ENCODE measurements at places on chromosomes 1 and 21.
A peak's percentile ranks its signal among the peaks of the same experiment; 100 is the strongest.

GRCh38 chr1:30782361-30783255 is 25.0 kb upstream of the LAPTM5 start:
- peak; percentile 60 for DNase-seq

DNA sequence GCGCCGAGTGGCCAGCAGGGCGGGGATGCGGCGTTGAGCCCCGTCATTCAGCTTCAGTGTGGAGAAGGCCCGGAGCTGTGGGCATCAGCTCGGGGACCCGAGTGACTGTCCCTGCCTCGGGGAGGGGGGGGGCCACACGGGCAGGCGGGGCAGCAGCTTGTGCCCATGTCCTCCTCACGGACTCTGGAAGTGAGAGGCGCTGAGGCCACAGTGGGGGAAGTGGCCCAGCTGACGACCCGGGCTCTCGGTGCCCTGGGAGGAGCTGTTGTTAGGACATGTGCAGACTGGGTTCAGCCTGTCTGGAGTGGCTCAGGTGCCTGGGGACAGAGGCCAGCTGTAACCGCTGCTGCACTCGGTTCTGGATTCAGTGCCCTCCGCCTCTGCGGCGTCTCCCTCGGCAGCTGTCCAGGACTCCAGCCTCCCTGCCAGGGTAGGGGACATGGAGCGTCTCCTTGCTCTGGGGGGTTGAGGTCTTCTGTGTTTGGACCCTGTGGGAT is 71.1 kb downstream of the SKI start:
- DNase-seq: no peak

- DNase-seq: peak; percentile 58
These were observed 24.1 kb downstream of the COL11A1 start for GRCh38 chr1:103084181-103084580.

- DNase-seq: no peak
These were observed 53.6 kb upstream of the KCNJ15 start for GRCh38 chr21:38203229-38203628.

DNA sequence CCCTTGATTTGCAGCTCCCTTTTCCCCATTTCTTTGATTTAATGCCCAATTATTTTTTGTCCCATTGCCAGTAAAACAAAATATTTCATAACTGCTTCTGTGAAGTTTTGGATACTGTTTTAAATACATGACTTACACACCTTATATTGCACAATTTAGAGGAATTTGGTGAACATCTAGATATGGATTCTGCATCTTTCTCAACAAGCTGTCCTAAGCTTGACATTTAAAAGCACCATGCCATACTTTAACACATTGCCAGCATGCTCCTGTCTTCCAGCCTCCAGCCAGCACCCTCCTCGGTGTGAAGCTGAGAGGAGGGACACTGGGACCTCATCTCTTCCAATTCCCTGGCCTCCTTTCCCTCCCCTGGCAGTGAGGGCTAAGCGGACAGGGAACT is 167.6 kb downstream of the SEC16B start:
- DNase-seq: no peak

- DNase-seq: peak; percentile 38
These were observed 19.8 kb upstream of the ABCD3 start for GRCh38 chr1:94398356-94398755.

DNA sequence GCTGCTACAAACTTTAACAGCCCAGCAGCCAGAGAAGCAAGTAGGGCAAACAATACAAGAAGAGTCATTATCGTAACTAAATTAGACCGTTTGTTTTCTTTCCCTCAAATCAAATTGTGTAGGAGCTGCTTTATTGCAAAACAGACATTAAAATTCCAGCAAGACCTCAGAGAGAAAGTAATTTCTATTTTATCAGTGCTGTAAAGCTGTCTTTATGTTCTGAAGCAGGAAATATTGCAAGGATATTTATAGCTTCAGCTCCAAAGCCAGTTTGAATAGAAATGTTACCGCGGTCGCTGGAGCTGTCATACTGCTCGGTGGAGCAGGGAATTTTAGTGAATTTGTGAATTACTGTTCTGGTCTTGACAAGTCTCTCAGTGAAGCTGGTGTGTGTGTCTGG is 503.8 kb upstream of the PLXNA2 start:
- peak; percentile 1 for DNase-seq

DNA sequence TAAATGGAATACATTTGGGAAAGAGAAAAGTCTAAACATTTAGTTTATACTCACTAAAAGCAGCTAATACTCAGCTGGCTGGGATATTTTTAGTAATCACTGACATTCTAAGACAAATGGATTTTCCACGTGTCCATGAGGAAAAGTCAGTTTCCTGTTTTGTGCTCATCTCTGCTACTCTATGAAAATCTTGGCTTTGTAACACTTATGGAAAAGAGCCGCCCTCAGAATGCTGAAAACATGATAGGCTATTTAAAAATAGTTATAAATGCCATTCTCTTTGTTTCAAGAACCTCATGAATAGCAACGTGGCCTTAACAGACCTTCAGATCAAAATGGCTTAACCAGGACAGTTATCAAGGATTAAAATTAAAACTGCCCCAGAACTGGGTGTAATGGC is 29.9 kb downstream of the MRAP start:
- peak; percentile 77 for DNase-seq

GRCh38 chr1:53766831-53767405 is 28.0 kb upstream of the GLIS1 start:
- peak; percentile 63 for DNase-seq

- DNase-seq: no peak
These were observed 7.9 kb upstream of the SMIM12 start for GRCh38 chr1:34867415-34867814.

- no peak for DNase-seq
These were observed 12.1 kb upstream of the TSPEAR start for GRCh38 chr21:44723177-44724131.

DNA sequence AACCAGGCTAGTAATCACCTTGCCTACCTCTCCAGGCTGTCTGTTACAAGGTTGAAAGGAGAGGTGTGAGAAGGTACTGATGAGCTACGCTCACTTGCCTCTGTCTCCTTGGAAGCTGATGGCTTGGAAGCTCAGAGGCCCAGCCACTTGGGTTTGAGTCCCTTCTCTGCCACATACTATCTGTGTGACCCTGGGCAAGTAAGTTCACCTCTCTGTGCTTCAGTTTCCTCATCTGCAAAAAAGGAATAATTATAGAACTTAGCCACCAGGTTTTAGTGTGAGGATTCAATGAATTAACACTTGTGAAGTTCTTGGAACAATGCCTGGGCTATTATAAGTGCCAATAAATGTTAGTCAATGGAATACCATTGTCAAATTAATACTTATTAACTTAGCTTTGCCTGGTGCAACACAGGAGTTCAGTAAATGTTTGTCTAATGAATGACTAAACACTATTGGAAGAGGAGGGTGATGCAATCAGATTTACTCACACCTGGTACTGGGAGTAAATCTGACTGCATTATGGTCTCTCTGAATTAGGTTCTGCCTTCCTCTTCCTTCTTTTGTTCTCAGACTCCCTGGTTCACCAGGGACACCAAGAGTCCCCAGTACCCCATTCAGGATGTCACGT is 55.5 kb downstream of the TRABD2B start:
- DNase-seq: peak; percentile 39

DNA sequence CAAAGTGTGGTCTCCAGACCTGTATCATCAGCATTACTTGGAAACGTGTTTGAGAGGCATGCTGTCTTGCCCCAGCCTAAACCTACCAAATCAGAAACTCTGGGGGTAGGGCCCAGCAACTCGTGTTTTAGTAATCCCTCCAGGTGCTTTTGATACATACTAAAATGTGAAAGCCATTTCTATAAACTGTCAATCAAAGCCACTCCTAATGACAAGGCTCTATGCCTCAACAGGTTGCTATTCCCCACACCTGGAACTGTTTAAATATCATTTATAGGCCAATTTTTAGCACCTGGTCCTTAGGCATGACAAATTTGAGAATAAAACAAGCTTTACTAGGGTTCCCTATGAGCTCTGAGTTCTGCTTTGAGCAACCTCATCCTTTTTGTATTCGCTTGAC is 158.7 kb upstream of the NR5A2 start:
- DNase-seq: no peak

- no peak for DNase-seq
These were observed 78.6 kb downstream of the MORN1 start for GRCh38 chr1:2312515-2313301.

DNA sequence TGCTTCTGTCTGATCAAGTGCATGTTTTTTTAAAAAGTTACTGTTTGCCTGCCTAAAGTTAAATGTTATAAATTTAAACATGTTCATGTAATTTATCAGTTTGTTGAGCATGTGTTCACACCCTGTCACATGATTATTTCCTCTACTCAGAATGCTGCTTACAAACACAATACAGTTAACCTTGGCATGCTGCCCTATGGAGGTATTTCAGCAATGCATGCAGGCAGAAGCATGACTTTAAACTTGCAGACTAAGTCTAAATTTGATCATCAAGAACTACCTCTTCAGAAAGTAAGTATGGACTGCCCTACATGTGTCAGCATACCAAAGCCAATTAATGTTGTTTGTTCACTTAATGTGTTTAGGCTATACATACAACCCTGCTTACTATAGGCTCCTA is 161.6 kb downstream of the LRRC40 start:
- DNase-seq: peak; percentile 80

DNA sequence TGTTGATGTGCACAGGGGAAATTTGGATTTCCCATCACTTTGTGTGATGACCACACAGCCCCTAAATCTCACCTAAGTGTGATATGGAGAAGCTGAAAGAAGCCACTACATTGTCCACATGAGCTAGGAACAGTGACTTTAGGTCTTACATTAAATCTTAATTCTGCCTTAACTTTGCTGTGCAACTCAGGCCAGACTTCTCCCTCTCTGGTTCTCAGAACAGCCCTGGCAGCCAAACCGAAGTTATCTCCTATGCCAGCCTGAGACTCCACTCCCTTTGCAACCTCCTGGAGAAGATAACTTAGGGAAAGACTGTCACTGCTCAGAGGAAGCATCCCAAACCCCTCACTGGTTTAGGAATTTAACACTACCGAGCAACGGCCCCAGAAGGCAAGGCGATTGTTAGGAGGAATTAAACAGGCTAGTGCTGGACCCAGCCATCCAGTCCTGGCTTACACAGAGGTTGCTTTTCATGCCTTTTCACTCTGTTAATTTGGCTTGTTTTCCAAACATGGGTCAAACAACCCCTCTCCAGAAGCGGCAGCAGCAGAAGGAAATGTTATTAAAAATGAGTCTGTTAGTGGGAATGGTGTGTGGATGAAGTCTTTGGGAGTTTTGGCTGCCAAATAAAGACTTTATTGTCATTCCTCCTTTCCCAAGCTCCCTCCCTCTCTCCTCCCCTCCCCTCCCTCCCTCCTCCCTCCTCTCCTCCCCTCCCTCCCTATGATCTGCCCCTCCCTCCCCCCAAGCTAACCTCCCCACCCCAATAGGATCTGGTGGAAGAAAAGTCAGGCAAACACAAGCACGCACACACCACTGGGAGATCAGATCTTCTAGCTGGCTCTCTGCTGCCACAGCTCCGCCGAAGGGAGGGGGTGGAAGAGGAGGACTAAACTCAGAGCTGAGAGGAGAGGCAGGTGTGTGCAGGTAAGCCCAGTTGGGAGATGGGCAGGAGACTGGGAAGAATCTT is at the start of gene PRELP:
TSS of gene PRELP (plus strand) at position 795 of the 970 bp plus-strand sequence. CDS start 7,379 bp downstream, outside the sequence.
- peak; percentile 61 for DNase-seq

DNA sequence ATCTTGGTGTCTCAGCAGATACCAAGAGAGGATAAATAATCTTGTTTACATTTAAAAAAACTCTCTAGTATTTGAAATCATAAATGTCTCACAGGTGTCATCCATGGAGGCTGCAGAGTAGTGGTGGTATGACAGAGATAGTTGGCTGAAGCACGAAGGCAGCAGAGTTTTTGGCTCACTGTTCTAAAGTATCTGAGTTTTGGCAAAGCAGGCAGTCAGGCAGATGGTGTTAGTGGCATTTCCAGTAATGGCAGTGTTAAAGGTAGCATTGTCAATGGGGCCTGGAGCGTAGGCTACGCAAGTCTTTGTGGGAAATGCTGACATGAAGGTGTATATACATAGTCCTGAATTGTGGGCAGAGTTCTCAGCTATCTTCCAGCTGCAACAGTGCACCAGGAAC is 68.5 kb upstream of the HSD17B7 start:
- no peak for DNase-seq

DNA sequence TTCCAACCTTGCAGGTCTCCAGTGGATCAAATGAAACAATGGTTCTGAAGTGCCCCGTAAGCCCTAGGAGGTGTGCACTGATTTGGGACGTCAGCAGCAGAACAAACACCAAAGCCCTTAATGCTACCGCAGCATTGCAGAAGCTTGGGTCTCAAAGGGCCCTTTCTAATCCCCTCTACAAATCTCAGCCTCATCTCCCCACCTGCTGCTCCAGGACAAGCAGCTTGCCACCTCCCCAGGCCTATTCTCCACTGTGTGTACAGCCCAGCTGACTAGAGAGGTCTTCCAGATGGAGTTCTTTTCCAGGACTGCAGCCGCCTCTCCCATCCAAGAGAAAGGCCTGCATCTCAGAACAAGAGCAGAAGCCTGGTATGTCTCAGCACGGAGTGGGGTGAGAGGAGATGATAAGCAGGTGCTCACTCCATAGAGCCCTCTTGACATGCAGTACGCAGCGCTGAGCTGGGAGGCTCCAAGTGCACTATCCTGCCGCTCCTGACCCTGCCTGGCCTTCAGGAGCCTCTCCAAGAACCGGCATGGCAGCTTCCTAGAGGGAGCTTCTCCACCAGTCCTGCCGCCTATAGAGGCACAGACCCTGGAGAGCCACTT is 46.3 kb downstream of the MRPL37 start:
- DNase-seq: no peak

- DNase-seq: no peak
These were observed 210.0 kb downstream of the SLC45A1 start for GRCh38 chr1:8527941-8528340.

DNA sequence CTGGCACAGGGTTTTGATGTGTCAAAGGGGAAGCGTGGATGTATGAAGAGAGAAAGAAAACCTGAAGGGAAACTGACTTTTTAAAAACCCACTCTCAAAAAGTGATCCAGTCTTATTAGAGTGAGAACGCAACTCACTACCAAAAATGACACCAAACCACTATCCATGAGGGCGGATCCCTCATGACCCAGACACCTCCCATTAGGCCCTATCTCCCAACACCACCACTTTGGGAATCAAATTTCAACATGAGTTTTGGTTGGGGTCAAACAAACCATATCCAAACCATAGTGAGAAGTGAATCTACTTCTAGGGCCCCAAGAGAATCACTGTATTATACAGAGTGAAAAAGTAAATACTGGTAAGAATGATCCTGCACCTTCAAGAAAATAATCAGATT is 53.5 kb downstream of the FNBP1L start:
- DNase-seq: no peak

- peak; percentile 58 for DNase-seq
These were observed 51.4 kb downstream of the KIF21B start for GRCh38 chr1:200971955-200972711.

GRCh38 chr1:233993651-233994050 is 89.2 kb downstream of the SLC35F3 start:
- no peak for DNase-seq

- no peak for DNase-seq
These were observed 173.5 kb upstream of the LMO4 start for GRCh38 chr1:87155170-87155569.

DNA sequence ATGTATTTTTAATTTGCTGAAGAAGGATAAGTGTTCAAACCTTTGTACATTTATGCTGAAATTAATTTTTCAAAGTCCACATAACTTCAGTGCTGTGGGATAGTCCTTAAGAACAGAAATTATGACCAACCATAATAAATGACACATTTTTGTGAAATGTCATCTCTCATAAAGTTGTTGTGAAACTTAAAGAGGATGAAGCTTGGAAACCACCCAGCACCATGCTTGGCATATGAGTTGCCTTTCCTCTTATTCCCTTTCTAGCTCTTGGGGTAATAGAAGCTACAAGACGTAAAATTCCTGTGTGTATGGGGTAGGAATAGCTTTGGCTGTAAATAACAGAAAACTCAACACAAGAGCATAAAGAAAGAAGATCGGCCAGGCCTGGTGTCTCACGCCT is 18.9 kb upstream of the USP24 start:
- DNase-seq: peak; percentile 78
